ENCODE measurements at places on chromosomes 7 and 10.

- DNase-seq = no peak
Observed at GRCh38 chr10:109259293-109259692, 664.0 kb downstream of the XPNPEP1 start.

DNA sequence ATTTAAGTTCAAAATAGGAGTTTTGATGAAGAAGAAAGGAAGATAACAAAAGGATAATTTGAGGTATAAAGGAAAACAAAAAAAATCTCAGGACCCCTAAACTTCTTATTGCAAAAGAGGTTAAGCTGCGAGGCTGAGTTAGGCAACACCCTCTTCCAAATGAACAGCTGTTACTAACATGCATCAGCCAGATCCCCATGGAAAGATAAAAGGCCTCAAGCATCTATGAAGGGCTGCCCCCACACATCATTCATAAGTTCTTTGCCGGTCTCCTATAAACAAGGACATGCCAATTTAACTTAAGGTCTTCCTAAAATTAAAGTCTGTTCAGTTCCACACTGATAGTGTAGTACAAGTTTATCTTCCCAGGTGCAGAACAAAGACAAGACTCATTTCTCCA lies 75.8 kb upstream of the IMMP2L start:
- DNase-seq = no peak

DNA sequence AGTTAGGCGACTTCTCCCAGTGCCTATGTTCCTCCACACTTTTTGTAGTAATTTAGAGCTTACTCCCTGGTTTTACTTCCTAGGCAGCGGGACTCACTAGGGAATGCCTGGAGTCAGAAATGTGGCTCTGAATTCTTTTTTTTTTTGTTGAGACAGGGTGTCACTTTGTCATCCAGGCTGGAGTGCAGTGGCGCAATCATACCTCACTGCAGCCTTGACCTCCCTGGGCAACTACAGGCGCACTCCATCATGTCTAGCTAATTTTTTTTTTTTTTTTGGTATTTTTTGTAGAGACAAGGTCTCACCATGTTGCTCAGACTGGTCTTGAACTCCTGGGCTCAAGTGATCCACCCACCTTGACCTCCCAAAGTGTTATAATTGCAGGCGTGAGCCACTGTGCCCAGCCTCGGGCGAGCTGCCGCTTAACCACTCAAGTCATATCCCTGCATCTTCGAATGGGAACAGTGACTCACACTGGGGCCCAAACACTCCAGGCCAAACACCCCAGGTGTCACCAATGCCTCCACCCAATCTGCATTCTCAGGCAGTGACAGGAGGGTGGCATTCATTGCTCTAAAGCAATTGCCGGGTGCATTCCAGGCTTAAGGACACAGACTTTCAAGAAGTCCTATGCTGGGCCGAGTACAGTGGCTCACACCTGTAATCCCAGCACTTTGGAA lies 19.6 kb downstream of the RGS10 start:
- DNase-seq = no peak

DNA sequence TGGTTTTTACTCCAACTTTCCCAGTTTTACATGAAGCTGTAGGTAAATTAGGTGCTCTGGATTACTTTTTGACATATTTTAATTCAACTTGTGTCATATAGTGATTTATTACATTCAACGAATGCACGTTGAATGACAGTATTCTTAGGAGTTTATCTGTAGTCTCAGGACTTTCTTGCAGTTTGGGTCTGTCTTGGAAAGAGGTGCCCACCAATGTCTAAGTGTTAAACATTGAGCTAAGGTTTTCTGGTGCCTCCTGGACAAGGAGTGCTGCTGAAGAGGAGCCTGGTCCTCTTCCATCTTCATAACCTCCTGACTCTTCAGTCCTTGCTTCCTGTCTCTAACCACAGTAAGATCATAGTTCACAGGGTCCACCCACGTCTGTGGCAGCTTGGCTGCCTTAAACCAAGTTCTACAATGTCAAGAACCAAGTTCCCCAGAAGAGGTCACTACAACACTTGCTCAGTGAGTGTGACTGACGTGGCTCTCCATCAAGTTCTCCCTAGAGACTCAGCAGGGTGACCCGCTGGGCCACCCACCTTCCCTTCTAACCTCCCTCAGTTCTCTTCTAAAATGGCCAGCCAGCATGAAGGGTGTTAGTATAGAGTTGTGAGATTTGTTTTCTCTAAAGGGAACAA lies 6.1 kb downstream of the NPY start:
- DNase-seq = no peak

DNA sequence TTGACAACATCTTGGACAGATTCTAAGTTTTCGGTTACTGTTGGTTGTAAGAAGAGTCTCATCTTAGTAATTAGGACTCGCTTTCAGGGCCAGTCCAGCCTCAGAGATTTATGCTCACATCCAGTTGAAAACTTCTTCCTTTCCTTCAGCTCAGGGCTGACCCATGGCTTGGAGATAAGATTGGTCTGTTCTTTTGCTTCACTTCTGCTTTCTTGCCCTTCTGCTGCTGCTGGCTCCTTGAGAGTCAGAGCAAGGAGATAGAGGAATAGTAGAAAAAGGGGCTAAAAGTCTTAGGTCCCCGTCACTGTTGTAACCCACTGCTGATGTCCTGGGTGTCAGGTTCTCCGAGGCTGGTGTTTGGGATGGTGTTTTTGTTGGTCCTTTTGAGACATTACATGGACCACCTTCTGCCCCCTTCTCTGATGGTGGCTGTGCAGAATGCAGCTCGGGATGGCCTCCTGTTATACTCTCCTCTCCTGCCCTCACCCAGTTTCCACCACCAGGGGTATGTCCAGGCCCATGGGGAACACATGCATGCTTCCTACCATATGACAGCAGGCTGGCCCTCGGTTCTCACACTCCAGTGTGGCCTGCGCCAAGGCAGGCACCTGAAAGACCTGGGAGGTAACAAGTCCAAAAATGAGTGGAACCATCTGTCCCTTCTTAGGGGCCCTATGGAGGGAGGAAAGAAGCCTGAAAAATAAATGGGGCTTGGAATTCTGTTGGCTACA lies 67.8 kb upstream of the PCBD1 start:
- DNase-seq = no peak

GRCh38 chr7:43584195-43584586 lies 1.3 kb downstream of the STK17A start:
- peak; percentile 6 for DNase-seq

DNA sequence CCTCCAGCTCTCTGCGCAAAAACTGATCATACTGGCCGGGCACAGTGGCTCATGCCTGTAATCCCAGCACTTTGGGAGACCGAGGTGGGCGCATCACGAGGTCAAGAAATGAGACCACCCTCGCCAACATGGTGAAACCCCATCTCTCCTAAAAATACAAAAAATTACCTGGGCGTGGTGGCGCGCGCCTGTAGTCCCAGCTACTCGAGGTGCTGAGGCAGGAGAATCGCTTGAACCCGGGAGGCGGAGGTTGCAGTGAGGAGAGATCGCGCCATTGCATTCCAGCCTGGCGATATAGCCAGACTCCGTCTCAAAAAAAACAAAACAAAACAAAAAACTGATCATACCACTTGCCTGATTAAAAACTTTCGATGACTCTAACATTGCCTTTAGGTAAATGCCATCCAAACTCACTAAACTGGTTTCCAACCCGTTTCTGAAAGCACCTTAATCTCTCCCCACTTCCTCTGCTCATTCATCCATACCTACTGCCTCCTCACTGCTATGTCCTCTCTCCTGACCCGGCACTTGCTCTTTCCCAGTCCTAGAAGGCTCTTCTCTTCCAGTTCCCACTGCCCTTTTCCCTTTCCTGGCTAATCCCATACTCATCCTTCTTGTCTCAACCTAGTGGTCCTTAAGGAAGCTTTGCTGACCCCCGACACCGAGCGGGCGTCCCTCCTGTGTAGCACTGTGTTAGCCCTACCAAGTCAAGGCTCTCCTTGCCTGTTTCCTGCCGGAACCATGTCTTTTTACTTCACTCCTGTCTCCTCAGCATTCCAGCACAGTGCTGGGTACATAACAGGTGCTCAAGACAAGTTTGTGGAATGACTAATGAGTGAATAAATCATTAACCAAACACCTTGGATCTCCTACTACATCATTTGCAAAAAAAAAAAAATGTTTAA lies 686 bp upstream of the MIOS start:
- no peak for DNase-seq

DNA sequence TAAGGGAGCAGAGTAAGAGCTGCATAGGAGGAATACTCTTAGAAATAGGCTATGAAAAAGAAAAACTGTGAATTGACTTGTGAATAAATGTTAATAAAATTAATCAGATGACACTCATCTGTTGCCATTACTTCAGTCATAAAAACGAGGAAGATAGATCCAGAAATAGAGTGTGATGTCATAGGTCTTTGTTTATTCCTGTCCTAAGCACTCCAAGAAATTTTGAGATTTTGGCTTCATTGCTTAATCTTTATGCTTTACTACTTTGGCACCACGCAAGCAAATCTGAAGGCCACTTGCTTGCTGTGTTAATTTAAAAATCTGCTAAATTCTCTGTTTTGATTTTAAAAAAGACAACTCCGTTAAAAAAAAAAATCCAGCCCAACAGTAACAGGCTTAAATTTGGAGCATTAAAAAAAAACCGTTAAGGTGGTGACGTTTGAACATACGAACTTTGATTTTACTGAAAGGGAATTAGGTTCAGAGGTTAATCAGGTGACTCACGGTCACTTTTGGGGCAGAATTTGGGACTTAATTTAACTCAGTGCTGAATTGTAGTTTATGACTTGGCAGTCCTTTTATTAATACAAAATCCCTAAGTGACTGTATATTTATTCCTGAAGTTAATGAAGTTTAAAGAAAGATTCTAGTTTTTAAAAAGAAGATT lies 3.4 kb downstream of the IFRD1 start:
- DNase-seq = no peak
